ENCODE measurements at places on chromosomes 1 and 21.

GRCh38 chr1:223331929-223332328 lies 32.0 kb downstream of the SUSD4 start:
- DNase-seq = peak; percentile 62

DNA sequence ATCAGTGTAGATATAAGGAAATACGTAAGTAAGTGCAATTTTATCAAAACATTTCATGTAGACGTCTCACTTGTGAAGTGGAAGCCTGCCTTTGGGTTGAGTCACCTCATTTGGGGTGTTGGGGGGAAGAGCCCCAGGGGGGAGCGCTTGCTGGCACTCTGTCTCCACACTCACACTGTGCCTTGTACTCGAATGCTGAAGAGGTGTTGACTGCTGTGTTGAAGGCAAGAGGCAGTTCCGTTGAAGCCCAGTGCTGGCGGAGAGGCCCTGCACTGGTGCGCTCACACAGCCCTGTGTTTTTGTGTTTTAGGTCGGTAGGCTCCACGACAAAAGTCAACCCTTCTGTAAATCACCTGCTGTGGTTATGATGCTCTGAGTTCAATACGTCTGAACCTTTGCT lies 131.9 kb upstream of the COL6A1 start:
- DNase-seq = no peak

- DNase-seq = no peak
Observed at GRCh38 chr1:220221670-220222069, 50.6 kb downstream of the RAB3GAP2 start.

DNA sequence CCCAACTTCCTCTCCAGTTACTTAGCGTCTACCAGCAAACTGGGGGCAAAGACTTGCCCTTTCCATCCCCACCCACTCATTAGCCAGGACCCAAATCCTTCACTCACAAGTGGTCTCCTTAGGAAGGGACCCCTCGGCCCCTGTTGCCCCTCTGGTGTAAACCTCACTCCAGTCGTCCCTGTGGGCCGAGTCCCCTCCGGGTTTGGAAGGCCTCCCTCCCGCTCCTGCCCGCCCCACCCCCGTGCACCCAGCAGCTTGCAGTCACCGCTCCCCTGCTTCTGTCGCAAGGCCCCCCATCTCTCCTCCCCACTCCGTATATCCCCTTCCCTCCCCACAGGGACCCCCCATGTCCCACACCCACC lies 1.2 kb downstream of the EFHD2 start:
- no peak for DNase-seq

GRCh38 chr1:114218361-114219171 lies 64.9 kb upstream of the SYT6 start:
- DNase-seq = no peak

- no peak for DNase-seq
Observed at GRCh38 chr1:48789903-48790302, 13.2 kb upstream of the BEND5 start.

GRCh38 chr1:192448026-192448578 lies 127.5 kb upstream of the RGS1 start:
- DNase-seq = no peak

DNA sequence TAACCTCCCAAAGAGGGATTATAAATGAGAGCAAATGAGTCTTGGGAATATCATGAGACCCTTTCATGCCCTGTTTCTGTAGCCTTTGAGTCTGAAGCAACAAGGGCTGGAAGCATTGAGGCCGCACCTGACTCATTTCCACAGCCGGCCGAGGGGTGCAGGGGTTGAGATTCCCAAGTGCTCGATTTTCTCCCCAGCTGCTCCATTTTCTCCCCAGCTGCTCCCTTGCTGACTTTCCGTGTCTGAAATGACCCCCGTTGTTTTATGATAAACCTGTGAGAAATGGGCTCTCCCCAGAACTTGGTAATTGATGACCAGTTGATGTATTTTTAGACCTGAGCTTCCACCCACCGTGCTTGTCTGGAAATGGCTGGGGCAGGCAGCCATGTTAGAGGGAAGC lies 22.9 kb downstream of the SIM2 start:
- no peak for DNase-seq

DNA sequence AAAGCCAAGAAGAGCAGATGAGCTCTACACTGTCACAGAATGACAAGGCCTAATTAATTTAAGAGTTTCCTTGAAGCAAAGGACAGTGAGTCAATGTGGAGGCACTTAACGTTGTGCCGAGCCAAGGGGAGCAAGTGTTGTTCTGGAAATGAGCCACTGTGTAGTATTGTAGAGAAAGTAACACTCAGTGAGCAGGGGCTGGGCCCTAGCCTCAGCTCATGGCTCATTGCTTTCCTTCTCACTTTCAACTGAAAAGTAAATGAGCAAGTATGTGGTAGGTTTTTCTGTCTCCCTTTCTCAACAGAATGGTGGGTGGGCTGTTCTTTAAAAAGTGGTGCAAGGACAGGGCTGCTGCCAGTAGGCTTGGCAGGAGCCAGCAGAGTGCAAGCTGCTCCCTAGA lies 11.8 kb upstream of the KIAA0040 start:
- DNase-seq = no peak

DNA sequence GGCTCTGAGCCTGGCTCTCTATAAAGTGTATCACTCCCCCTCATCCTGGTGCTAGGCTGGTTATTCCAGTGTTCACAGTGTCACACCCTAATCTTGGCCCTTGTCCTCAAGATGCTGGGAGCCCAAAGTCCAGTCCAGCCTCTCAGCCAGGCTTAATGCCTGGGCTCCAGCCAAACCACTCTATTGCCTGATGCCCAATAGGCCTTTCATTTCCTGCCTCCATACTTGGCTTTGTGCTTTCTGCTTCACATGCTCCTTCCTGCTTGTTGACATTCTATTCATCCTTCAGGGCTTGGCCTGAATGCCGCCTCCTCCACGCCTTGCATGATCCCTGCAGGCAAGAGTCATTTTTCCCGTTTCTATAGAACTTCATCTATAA lies 1.7 kb downstream of the KLHDC8A start:
- peak; percentile 75 for DNase-seq

Measured in MCF 10A (cell line).